ENCODE measurements at places on chromosomes 7 and 10.

DNA sequence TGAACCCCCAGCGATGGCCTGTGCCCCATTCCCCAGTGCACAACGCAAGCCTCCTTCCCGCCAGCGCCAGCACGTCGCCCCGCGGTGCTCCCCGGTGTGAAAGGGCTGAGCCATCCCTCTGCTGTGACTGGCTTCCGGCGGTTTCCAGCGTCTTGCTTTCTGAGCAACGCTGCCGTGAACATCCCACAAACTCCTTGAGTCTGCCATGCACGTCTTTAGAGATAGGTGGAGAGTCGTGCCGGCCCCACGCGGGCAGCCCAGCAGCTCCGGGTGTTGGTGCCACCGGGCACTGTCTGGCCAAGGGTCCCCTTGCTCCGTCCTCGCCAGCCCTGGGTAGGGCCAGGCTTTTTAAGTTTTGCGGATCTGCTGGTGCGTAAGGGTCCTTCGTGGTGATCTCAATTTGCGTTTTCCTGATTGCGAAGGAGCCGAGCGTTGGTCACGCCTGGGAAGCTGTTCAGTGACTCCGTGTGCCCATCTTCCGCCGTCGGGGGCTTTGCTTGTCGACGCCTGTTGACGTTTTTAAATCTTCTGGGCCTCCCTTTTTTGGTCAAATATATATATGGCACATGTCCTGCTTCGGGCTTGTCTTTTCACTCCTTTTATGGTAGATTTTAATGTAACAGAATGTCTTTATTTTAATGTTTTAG, 70.6 kb downstream of the FOXL3 start:
- no peak for DNase-seq

GRCh38 chr7:80379034-80379982, 132.6 kb downstream of the GNAT3 start:
- no peak for DNase-seq

- no peak for DNase-seq
Observed at GRCh38 chr7:141617280-141617679, 66.1 kb downstream of the AGK start.

DNA sequence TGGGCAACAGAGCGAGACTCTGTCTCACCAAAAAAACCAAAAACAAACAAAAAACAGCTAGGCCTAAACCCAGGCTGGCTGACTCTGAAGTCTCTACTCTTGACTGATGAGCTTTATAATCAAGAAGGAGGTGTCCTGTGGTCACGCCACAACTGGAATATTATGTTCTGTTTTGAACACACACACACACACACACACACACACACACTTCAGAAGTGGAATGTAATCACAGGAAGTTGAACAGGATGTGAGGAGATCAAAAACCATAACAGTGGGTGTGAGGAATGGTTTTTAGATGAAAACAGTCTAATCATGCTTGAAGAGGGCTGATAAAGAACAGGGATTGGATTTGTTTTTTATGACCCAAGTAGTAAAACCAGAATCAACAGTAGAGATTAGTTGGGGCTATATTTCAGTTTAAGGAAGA, 51.1 kb upstream of the IL6 start:
- DNase-seq, result no peak

- no peak for DNase-seq
Observed at GRCh38 chr7:55887821-55888247, 578 bp downstream of the ZNF713 start.

- no peak for DNase-seq
Observed at GRCh38 chr7:74253331-74253730, 868 bp downstream of the RFC2 start.

DNA sequence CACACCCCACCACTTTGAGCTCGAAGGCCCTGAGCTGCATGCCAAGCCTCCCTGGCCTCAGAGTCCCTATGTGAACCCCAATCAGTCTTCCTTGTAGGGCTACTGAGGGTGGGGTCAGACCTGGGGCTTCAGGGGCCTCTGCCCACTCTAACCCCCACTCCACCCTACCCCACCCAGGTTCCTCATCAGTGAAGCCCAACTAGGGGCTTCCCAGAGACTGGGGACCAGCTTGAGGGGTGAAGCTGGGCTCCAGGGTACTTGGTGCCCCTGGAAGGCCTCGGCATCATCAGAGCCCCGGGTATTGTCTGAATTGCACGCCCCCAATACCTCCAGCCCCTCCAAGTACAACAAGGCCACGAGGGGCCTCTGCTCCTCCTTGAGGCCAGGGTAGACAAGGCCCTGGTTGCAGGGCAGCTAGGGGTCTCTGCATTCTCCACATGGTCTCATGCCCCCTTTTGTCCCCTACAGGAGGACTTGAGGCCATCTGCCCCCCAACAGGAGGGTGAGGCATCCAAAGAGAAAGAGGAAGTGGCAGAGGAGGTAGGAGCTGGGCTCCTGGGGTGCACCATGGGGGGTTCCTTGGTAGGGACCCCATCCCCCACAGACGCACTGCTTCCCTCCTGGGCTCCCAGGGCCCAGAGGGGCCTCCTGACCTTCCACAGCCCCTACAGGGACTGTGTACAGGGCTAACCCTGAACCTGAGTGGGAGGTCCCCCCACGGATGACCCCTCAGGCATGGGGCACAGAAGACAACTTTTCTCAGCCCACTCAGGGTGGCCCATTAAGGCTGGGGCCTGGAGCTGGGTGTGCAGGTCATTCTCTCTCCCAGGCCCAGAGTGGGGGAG, 4.0 kb downstream of the SNCG start:
- DNase-seq, result no peak

- DNase-seq, result no peak
Observed at GRCh38 chr10:34906067-34906965, 91.2 kb upstream of the PARD3 start.

DNA sequence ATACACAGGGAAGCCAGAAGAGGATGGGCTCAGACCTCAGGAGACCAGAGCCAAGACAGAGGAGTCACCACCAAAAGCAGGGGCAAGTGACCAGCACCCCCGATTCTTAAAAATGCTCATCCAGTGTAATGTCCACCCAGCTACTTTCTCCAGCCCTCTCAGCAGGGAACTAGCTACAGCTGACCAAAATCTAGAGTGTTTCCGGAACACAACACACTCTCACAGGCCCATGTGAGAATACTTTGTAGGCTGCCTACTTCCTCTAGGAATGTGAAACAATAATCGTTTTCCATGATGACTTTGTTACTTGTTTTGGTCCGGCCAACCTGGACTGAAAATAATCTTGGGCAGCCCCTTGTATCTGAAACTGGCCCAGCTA, 14.5 kb downstream of the PSAP start:
- DNase-seq, result no peak

- no peak for DNase-seq
Observed at GRCh38 chr7:118657391-118658005, 433.0 kb downstream of the ANKRD7 start.

DNA sequence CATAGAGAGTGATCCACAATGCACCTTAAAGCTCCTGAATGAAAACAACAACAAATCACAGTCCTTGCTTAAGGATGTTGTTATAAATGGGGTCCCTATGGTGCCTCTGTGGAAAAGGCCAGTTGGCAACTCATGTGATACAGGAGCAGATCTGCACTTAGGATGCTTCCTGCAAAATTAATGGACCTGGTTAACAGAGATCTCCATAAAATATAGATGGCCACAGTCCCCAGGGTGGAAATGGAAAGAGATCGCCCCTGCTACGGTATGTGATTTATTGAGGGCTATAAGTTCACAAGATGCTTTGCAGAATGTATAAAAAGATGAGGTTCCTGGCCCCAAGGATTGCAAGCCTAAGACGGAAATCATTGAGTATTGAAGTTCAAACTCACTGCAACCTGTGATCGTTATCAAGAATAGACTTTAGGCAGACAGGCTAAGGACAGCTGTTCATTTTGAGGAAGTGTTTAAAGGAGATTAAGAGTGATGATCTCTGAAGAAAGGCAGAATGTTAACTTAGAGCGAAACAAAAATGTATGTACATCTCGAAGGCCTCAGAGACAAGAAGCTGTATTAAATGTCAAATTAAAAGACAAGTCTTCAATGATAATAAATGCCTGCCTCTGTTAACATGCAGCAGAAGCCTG, 174.1 kb upstream of the PLPP4 start:
- no peak for DNase-seq

Data from activated CD4-positive, alpha-beta T cell treated with anti-CD3 and anti-CD28 coated beads for 24 hours (primary cell).